ENCODE measurements at places on chromosomes 16 and 17.

DNA sequence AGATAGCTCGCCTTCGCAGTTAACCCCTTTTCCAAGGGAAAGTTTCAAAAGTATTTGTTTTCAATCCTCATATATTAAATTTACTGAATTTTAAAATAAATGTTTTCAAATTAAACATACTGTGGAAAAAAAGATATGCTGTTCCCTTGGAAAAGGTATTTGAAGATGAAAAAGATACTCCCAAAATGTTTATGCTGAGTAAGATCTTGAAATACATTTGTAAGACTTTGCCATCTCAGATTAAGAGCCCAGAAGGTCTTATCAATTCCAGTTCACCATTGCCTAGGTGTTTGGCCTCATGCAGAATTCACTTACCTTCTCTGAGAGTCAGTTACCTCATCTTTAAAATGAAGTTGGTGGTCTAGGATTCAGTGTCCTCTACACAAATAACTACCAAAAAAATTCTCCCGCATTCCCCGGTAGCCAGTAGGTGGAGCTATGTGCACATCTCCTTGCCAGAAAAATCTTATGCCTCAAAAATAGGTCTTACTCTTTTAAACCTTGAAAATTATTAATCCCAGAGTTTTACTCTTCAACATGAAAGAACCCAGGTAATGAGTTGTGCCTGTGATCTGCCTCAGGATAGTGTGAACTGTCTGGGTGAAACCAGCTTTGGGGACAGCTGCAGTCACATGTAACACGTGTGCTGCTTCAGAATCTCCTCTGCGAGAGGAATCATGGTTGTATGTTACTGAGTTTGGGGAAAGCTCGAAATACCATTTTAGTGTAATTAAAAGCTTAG is 178.3 kb downstream of the MRTFB start:
- DNase-seq, result peak; percentile 34

DNA sequence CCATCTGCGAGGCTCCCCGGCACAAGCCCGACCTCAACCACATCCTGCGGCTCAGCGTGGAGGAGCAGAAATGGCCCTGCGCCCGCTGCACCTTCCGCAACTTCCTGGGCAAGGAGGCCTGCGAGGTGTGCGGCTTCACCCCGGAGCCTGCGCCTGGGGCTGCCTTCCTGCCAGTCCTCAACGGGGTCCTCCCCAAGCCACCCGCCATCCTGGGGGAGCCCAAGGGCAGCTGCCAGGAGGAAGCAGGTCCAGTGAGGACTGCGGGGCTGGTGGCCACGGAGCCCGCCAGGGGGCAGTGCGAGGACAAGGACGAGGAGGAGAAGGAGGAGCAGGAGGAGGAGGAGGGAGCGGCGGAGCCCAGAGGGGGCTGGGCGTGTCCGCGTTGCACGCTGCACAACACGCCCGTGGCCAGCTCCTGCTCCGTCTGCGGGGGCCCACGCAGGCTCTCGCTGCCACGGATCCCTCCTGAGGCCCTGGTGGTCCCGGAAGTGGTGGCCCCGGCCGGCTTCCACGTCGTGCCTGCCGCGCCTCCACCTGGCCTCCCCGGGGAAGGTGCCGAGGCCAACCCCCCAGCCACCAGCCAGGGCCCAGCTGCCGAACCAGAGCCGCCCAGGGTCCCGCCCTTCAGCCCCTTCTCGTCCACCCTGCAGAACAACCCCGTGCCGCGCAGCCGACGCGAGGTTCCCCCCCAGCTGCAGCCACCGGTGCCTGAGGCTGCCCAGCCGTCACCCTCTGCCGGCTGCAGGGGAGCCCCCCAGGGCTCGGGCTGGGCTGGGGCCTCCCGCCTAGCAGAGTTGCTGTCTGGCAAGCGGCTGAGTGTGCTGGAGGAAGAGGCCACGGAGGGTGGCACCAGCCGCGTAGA is 13.1 kb upstream of the PRR35 start:
- peak; percentile 42 for DNase-seq

DNA sequence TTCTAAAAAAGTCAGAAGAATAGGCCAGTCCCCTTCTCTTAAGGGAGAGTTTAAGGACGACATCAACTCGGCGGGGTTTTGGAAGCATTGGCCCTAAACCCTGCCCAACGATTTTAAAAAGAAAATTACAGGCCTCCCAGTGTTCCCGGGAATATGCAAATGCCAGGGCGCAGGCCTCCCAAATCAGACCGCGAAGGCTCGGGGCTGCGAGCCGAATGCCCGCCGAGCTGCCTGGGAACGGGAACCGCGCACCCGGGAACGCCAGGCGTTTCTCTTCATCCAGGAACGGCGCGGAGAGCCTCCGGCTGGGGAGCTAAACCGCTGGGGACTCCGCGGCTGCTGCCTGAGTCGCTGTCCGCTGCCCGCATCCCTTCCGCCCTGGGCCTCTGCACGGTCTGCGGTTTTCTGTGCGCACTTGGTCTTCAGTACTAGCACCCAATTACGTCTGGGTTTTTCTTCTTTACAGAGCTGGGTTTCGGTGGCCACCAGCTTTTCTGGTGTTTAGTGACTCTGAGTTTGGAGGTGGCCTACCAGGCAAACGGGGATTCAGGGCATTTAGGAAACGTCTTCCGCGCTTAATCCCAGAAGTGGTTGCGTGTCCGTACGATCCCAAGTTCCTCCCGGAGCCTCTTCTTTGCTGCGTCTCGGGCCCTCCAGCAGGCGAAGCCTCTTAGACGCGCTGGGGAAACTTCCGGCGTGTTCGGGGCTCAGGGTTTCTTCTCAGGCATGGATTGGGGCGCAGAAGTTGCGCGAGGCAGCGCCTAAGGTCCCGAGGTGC is 5.7 kb downstream of the IRX5 start:
- DNase-seq, result no peak

DNA sequence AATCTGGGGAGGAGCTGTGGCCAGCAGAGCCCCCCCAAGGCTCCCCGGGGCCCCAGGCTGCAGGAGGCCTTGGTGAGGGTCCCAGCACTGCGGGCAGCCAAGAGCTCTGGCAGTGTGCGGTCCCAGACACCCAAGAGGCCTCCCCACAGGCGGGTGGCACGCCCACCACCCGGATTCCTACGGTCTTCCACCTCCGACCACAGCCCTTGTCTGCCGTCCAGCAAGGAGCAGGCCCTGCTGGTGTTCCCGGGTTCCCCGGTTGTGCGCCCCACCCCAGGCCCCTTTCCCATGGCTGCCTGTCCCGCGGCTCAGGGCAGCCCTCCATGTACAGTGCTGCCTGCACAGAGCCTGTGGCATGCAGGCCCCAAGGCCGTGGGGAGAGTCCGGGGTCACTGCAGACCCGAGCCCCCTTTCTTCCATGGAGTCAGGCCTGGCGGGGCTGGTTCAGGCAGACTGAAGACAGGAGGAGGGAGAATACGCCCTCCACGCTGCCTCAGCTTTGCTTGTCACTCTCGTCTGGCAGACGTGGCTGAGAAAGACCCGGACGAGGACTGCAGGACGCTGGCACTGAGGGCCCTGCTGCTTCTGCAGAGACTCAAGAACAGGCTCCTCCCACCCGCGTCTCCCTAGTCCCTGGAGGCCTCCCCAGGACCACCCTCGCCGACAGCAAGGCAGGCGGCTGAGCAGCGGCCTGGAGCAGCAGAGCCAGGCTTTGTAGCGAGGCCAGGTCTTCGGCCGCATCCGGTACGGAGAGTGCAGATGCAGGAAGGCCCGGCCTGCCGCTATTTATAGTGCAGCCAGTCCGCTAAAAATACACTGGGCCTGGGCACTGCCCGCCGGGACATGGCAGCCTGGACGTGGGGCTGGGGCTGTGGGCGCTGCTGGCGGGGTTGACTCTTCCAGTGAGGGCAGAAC is 16.4 kb downstream of the TELO2 start:
- no peak for DNase-seq

DNA sequence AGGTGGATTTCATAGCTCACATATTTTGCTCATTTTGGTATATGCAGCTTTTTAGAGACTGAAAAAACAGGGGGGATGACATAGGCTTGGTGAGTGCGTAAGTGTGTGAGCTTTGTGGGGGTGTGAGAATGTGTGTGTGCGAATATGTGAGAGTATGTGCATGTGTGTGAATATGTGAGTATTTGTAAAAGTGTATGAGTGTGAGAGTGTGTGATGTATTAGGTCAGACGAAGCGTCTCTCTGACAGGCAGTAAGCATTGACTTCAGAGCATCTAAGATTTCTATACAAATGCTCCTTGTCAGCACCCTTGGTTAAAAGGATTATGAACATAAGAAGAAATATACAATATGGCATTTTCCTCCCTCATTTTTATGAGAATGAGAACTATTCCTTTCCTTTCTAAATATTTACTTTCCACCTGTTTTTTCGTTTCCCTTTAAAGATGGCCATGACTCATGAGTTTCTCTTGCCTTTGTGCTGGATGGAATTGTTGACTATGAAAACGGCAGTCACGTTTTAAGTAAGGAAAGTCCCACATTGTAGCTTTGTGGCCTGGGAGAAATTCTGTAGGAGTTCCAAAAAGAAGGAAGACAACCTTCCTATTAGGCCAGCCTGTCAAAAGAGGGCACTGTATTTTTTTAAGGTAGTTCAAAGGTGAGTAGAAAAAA is 276.4 kb downstream of the FOXL1 start:
- no peak for DNase-seq

GRCh38 chr16:68309799-68310198 is 947 bp downstream of the SLC7A6OS start:
- no peak for DNase-seq

DNA sequence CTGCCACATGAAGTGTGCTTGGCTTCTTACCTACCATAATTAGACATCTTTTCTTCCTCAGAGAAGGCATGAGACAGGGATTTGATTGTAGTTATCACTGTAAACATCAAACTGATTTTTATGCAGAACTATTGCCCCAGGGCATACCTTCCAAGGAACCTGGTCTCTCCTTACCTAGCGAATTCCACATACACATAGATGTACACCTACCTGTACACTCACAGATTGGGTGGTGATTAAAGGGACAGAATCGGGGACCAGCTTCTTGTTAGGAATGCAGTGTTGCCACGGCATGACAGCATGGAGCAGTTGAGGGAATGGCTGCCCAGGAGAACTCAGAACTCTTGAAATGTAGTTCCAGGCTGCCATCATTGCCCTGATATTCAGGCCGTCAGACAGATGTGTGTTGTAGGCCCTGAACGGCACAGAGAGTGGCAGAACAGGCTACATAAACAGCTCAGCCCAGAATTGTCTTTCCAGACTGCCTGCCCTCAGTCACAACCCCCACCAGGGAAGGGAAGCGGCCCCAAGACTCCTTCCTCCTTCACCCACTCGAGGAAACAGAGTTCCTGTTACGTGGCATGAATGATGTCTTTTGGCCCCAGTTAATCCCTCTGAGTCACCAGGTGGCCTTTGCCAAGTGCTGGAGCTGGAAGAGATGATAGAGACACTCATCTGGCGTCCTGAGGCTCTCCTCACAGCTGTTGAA is 17.8 kb upstream of the NAGLU start:
- DNase-seq, result no peak

- no peak for DNase-seq
These were observed 74.5 kb downstream of the ABCC6 start for GRCh38 chr16:16148755-16149154.

- DNase-seq, result no peak
These were observed 6.9 kb downstream of the PHAF1 start for GRCh38 chr16:67116388-67117311.

DNA sequence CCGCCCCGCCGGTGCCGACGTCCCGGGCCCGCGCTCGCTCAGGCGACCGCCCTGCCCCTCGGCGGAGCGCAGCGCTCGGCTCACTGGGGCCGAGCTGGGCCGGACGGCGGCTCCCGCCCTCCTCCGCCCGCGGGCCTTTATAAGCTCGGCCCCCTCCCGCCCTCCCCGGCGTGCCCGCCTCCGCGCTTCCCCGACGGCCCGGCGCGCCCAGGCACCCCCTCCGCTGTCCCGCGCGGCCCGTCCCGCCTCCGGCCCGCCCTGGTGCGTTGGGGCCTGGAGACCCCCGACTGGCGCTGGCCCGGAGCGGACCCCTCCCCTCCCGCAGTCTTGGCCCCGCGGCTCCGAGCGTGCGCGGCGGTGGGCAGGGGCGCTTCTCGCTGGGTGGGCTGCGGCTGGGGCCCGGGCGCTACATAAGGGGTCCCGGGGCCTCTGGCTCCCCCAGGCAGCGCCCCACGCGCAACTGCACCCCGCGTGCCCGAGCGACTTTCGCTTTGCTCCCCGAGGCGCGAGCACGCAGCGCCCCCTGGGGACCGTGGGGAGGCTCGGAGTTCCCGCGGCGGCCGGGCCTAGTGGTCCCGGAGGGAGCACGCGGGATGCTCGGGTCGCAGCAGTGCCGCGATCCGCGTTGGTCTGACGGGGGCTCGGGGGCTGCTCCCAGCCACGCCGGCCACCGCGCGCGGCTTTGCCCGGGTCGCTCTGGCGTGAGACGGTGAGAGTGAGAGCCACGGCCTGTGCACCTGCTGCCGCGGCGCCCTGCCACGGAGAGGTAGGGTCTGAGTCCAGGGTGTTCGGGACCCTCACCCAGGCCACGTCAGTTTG is at the start of gene PIEZO1:
Gene PIEZO1 (minus strand): TSS at position 115 of the 819 bp plus-strand sequence. CDS start 256 bp downstream, outside the sequence.
- peak; percentile 63 for DNase-seq

DNA sequence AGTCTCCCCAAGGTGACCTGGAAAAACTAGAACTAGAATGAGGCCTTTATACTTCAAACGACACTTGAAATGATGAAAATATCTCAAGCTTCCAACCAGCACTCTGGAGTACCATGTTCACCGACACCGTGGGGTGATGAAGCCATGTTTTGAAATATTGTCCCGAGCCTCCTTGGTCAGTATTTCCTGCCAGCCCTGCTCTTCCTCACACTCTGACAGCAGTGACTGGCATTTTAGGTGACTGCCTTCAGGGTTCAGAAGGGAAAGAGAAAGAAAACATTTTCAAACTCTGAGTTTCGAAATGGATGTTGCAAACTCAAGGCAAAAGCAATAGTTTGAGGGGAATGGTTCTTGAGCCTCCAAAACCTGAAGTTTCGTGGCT is 39.3 kb upstream of the IRX6 start:
- no peak for DNase-seq

DNA sequence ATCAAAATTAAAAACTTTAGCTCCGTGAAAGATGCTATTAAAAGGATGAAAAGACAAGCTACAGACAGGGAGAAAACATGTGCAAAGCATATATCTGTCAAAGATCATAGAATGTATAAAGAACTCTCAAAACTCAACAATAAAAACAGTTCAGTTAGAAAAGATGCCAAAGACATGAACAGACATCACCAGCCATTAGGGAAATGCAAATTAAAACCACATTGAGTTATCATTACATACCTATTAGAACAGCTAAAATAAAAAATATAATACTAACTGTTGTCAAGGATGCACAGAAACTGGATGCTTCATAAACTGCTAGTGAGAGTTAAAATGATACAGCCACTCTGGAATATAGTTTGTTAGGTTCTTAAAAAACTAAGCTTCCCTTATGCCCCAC is 58.8 kb downstream of the NFATC3 start:
- DNase-seq, result no peak

DNA sequence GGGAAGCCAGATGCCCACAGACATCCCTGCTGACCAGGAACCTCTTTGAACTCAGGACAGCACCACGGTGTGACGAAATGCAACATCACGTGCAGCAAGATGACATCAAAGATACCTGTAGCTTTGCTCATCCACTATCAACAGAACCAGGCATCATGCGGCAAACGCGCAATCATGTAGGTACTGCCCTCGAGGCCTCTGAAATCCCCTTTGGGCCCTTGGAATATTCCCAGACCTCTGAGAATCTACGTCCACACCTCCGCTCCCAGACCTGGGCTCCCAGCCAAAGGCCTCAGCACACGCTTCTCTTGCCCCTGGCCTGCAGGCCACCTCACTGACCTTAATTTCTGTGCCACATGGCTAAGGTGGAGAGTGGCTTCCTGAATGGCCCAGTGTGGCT is 7.3 kb downstream of the CX3CL1 start:
- DNase-seq, result no peak

- DNase-seq, result no peak
These were observed 33.0 kb downstream of the HAPSTR1 start for GRCh38 chr16:9124444-9124843.

Data from stimulated activated CD4-positive, alpha-beta T cell treated with anti-CD3 and anti-CD28 coated beads, Interleukin-12 subunit alpha, Interleukin-12 subunit beta, amount 100 ng/mL, for 24 hours (primary cell).